Midbrain (tissue), 1 donor: ENCODE measurements at places on chromosomes 13 and 19.

DNA sequence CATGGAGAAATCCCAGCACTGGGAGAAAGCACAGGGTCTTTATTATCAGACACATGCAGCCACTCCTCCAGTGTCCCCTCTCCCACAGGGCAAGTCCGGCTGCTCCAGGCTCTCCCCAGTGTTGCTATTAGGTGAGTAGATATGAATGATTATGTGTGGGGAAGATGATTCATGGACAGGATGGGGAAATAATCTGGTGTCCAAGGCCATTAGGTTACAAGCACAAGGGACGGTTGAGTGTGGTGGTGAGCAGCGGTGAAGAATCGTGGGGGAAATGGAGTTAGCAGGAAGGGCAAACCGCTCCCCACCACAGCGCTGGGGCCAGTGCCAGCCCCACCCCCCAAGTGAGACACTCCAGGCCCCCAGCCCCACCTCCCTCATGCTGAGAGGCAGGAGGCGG is 19.0 kb downstream of the CD177 start:
- DNase-seq, result no peak

- peak; percentile 66 for DNase-seq
These were observed 36.3 kb downstream of the ELF1 start for GRCh38 chr13:40982772-40983171.

DNA sequence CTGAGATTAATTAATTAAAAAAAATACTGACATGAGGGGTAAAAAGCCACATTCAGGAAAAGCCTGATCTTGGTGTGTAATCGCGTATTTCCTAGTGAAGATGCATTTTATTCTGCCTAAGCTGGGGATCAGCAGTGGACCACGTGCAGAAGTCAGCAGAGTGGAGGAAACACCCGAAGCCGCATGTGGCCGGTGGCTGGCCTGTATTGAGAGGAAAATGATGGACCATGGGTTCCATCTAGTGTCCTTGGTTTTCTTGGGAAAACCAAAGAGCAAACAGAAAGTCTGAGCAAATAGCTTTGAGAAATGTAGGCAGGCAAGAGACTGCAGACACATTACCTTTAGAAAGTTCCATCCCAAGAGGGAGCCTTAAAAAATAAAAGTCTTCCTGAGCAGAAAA is 23.7 kb upstream of the SHISA2 start:
- no peak for DNase-seq

DNA sequence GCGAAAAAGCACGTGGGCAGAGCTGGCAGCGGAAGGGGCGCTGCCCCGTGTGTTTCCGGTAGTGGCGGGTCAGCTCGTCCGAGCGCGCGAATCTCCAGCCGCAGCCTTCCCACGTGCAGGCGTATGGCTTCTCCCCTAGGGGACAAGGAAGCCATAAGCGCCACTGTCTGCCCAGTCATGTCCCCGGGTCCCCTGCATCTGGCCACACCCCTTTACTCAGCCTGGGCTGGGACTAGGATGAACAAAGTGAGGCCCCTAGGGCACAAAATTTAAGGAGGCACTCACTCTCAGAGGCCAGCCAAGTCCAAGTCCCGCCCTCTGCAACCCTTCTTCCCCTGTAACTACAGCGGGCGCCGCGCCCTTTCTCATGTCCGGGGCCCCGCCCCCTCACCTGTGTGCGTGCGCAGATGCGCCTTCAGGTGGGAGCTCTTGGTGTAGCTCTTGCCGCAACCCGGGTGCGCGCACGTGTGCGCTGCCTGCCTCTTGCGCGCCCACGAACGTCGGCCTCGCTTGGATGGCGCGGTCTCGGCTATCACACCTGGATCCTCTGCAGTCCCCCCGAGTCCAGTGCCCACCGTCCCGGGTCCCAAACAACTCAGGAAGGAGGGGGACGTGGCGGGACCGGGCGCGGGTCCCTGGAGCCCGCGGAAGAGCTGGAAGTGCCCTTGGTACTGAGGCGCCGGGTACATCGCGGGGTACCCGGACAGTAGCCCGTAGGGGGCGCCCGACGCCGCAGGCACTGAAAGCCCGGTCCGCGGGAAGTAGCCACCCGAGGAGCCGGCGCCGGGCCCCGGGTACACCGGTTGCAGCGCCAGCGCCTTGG is 1.9 kb downstream of the KLF1 start:
- peak; percentile 42 for DNase-seq

DNA sequence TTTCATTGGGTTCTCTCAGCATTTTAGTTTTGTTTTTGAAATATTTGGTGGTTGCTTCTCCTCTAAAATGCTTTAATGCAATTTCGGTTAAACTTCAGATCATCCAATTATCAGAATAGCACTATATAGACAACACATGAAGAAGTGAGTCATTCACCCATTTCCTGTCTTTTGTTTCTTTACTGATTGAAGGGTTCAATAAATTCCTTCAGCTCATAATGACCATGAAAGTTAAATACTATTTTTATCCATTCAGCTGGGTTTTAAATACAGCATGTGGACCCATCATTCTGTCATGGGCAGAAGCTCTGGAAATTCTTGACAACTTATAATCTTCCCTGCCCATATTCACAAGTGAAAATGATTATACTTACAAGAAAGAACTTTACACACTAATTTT is 187.2 kb downstream of the ITGBL1 start:
- no peak for DNase-seq

DNA sequence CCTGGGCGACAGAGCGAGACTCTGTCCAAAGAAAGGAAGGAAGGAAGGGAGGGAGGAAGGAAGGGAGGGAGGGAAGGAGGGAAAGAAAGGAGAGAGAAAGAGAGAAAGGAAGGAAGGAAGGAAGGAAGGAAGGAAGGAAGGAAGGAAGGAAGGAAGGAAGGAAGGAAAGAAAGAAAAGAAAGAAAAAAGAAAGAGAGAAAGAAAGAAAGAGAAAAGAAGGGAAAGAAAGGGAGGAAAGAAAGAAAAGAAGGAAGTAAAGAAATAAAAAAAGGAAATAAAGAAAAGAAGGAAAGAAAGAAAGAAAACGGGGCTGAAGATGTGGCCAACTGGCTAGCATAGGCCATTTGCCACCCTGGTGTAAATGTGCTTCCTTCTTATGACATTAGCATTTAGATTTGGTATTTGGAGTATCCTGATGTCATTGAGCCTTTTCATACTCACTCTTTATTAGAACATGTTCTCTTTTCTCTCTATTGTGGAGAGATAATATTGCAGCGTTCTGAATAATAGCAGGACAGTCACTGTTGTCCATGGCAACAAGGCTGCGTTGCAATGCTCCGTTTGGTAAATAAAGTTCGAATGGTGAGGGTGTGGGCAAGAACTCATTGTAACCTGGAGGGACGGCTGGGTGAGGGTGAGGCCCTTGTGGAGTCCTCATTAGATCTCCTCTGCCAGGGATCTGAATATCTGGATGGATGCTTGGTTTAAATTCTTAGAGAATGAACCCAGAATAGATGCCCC is 173.9 kb upstream of the UBL3 start:
- no peak for DNase-seq

GRCh38 chr19:2610637-2611482 is 91.6 kb downstream of the GNG7 start:
- peak; percentile 89 for DNase-seq

DNA sequence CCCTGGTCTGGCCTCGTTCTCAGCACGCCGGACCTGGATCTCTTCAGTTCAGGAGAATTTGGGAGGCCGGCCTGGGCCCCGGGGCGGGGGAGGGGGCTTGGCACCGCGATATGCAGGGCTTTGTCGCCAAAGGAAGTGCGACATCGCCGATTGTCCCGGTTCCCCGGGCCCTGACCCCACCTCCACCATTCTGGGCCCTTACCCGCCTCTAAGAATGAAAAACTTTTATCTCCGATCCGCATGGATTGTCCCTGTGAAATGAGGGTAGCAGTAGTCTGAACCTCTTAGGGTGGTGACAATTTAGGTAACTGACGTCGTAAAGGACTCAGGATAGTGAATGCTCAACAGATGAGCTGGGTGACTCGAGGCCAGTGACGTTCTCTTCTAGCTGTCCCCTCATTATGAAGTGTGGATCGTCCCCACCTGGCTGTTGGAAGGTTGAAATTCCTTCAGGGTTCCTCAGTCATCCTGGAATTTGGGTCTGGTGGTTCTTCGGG is 650 bp downstream of the DDA1 start:
- peak; percentile 29 for DNase-seq

- no peak for DNase-seq
These were observed 43.9 kb downstream of the RGCC start for GRCh38 chr13:41501281-41501680.

DNA sequence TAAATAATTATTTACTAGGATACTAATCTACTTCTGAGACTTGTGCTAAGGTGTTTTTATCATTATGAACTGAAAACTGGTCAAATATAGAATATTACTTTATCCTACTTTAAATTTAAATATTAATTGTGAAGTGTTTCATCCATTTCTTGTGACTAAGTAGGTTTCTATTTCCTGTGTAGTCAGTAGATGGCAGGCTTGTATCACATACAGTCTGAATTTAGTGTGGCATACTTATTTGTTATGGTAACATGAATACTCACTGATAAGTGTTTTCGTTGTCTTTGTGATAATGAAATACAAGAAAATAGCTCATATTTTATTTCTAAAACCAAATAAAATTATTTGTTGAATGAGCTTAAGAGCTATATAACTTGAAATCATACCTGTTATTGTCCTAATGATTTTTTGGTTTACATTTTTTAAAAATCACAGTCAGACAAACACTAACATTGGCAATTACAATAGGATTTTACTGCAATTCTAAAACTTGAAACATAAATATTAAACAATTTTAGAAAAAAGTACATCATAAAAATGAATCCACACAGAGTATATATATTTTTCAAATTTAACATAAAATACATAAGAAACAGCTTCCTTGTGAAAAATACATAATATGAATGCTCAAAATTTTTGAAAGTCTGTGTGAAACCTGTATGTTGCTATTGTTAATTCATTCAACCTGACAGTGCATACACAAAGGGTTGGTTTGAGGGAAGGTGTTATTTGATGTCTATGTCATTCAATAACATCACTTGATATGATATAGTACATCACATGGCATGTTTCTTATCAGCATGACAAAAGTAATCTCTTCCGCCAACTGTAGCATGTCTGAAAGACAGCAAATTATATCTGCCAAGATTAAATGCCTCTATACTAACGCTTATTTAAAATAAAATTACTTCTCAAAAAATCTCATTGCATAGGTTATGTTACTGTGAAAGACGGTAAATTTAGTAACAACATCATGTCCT is 904.8 kb upstream of the PCDH20 start:
- peak; percentile 66 for DNase-seq

DNA sequence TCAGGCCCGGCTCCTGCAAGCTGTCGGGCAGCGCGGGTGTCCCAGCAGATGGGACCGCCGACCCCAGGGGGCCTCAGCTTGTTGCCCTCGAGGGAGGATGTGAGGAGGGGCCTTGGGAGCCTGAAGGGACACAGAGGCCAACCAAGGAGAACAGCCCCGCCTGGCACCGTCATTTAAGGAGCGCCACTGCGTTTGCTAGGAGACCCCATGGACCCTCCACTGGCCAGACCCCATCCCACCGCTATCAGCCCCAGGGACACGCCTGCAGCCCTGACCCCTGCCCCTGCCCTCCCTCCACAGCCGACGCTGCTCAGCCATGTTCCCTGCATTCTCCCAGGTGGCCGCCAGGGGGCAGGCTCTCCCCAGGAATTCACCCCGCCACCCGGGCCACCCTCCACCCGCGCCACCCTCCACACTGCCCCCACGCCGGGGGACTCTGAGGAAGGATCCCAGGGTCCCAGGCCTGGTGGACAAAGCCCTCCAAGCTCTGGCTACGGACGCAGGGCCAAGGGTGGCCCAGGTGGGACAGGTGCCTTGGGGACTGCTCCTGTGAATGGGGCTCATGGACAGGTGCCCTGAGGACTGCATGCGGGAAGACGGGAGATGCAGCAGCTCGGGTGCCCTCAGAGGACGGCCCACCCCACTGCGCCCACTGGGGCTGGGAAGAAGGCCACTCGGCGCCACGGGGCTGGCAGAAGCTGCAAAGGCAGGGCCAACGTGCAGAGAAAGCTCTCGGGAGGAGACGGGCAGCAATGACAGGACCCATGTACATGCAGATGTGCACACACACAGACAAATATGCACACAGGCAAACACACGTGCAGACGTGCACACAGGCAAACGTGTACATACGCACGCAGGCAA is 34.4 kb downstream of the PIP5K1C start:
- peak; percentile 30 for DNase-seq

DNA sequence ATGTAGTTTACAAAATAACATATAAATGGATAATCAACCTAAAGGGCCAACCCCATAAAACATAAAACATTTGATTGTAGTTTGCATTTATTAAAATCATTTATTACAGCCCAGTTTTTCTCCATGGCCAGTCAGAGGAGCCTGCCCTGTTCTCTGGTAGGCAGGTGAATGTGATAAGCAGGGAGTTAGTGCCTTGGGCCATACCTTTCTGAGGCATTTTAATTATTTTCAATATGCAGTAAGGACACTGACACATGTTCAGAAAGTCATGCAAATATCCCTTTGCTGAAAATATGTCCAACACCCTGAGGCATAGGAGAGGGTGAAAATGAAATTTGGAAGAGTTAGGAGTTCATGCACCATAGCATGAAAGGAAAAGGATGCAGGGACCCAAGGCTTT is 242.6 kb upstream of the EDNRB start:
- no peak for DNase-seq

- DNase-seq, result no peak
These were observed 9.9 kb downstream of the ZNF665 start for GRCh38 chr19:53183146-53183764.

DNA sequence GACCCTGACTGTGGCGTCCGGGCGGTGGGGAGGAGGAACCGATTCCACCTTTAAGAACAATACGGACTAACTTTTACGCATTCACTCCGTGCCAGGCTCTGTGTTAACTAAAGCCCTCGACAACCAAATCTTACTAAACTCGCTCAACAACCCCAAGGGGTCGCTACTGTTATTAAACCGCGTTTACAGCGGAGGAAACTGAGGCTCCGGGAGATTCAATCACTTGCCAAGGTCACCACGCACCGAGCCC is 1.2 kb downstream of the SAMD1 start:
- DNase-seq, result no peak

DNA sequence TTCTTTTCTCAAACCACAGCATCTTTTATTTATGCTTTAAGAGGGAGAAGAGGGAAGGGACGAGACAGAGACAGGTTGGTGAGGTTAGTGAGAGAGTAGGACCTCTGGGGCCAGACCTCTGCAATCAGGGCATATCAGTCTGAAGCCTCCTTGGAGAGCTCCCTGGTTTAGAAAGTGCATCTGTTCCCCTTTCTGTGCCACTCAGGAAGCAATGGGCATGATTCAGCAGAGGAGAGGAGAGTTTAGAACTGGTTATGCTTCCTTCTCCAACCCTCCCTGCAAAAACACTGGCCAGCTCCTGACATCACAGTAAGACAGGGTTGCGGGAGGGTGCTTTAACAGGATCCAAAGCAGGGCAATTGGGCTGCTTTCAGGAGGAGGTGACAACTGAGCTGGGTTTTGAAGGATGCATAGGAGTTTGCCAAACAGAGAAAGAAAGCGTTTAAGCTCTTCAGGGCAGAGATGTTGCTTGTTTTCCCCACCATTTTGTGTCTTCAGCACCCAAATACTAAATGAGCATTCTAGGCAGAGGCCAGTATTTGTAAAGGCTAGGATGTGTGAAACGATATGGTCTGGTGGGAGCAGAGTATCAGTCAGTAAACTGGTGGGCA is 33.1 kb downstream of the CERS4 start:
- DNase-seq, result no peak

DNA sequence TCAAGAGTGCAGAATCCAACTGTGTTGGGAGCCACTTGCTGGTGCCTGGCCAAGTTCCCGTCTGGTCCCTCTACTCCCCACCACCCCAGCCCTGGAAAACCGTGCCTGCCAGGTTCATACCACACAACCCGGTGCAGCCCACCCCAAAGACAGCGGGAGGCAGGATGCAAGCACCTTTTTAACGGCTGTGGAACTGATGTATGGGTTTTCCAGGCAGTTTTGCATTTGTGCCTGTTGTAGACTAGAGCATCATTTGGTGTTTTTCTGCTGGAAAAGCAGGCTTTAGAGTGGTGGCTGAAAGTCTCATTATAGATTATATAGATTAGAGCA is 13.5 kb downstream of the TFDP1 start:
- no peak for DNase-seq
